Activated CD4-positive, alpha-beta T cell treated with anti-CD3 and anti-CD28 coated beads for 48 hours (primary cell): ENCODE measurements at places on chromosomes 16 and 17.

DNA sequence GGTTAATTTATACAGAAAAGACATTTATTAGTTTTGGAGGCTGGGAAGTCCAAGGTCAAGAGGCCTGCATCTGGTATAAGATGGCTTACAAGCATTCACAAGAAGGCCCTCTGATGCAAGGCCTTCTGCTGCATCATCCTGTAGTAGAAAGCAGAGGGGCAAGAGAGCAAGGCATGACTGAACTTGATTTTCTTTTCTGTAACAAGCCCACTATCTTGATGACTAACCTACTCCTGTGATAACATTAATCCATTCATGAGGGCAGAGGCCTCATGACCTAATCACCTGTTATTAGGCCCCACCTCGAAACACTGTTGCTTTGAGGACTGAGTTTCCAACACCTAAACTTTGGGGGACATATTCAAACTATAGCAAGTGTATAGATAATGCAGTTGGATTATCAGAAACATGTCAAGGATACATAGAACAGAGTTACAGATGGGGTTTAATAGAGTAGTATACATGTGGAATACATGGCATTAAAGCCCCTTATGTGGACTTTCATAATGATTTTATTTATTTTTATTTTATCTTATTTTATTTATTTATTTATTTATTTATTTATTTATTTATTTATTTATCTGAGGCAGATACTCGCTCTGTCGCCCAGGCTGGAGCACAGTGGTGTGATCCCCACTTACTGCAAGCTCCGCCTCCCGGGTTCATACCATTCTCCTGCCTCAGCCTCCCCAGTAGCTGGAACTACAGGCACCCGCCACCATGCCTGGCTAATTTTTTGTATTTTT lies 88.2 kb downstream of the CHD9 start:
- no peak for DNase-seq

DNA sequence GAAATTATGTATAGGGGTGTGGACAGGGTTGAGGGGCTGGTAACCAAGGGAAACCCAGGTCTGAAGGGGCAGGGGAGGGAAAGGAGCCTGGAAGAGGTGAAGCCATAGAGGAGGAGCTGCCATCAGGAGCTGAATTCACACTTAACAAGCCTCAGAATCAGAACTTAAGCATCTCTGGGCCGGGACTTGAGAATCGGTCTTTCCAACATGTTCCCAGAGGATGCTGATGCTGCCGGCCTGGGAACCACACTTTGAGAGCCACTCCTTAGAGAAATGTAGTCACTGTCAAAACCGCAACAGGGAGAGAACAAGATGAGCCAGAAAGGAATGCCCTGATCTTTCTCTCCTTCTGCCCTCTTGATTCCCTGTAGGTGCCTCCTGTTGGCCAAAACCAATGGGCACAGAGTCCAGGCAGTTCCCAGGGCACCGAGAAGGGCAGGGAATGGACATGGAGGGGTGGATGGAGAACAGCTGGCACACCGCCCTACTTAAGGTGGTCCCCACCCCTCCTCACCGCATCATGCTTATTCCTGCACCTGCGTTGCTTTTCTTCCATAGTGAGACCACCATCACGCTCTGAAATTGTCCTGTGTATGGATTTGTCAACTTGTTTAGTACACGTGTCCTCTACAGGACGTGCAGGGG lies 88.5 kb downstream of the GSG1L start:
- DNase-seq: no peak

GRCh38 chr17:5446786-5447185 lies 7.8 kb upstream of the C1QBP start:
- no peak for DNase-seq

DNA sequence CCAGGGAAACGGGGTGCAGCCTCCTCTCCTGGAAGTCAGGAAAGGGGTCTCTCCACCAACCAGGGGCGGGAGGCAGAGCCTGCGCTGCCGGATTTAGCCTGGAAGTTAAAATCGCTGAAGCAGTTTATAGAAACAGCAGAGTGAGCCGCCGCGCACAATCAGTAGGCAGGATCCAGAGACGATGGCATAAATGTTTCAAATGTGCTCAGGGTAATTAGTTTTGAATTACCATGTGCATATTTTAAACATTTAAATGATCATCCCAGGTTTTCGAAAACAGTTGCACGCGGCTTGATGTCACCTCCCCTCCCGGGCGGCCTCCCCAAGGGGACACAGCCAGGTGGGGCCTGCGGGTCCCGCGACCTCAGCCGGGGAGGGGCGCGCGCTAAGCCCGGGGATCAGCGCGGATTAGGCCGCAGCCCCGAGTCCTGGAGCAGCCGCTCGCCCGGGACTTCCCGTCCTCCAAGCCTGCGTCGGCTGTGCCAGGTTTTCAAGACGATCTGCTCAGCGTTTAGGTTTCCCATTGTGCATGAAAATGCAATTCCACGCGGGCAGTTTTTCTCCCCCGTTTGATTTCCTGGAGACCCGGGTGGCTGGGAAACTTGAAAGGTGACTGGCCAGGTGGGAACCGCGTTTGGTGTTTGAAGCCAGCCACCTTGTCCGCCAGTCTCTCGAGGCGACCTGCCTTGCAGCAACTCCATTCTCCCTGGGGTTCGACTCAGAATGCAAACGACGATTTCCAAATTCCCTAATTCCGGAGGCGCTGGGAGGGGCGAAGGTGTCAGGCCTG lies 78.3 kb downstream of the RPA1 start:
- peak; percentile 18 for DNase-seq

DNA sequence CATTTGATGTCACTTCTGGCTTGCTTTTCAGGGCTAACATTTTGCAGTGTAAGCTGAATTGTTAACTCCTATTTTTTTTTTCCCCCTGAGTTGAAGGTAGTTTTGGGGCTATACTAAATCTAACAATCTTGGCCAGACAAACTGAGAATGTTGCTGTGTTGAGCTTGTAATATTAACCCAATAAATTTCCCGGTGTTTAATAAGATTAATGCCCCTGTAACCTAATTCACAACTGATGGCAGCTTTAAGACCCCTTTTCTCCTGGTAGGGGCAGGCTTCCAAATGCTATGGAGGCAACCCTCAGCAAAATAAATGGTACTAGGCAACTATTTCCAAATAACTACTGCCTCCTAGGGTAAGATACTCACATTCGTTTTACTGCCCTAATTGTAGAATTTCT lies 549.6 kb upstream of the KIF2B start:
- DNase-seq: no peak

DNA sequence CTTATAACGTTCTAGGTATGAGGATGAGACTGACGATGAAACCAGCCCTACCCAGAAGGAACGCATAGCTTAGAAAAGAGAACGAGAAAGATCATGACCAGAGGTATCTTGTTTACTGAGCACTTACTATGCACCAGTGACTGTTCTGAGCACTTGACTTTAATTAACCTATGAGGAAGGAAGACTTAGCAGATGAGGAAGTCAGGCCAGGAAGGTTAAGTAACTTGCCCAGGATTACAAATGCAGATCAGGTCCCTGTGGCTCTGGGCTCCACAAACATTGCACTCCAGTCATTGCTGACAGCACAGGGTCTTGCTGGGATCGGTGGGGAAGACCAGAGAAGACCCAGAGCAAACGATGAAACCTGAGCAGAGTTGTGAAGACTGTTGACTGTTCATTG lies 7.1 kb downstream of the KRT13 start:
- DNase-seq: no peak

GRCh38 chr17:58311429-58311894 lies 17.1 kb downstream of the TSPOAP1 start:
- DNase-seq: no peak

GRCh38 chr16:19152042-19152441 lies 16.0 kb upstream of the SYT17 start:
- DNase-seq: no peak

DNA sequence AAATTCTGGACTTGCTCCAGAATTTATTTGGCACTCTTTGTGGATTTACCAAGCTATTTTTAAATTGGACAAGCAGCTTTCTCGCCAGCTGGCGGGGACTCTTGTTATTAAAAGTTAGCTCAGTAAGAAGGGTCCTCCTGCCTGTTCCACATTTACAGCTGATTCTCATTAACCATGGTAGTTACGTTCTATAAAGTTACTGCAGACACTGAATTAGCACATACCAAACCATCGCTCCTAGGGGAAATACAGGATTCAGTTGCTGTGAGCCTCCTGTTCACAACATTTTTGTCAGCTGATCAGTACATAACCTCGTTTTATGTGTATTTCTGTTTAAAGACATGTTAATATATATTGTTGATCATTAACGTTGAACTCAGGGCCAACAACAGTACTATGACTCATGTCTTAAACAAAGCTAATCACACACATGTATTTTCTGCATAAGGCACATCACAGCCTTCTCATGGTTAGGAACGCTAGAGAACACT lies 4.2 kb downstream of the LDAF1 start:
- DNase-seq: no peak

DNA sequence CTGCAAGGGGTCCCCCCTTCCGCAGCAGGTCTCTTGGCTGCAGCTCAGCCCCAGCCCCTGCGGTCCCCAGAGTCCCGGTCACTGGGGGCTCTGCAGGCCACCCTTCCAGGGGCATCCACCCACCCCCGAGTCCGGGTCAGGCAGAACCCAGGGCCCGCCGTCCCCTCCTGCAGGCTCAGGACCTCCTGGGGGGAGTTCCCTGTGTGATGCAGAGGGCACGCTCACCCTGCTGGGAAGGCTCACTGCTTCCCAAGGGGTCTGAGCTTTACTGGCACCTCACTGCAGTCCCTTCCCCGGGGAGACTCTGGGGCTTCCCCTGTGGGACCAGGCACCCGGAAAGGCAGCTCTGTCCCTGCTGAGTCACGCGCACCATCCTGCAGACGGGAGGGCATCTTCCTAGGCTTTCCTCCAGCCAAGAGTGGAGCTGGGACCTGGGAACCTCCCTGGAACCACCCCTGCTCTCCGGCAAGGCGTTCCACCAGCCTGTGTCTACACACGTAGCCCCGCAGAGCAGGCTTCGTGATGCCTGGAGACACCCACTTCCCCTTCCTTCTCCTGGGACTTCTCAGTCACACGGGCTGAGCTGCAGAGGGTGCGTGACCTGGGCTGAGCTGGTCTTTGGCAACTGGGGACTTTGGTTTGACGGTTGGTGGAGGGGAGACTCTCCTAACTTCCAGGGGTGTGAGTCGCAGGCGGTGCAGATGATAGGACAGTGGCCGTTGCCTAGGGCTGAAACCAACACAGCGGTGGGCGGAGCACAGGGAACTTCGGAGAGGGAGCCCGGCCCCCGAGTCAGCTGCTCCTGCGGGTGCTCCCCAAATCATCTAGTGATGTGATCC lies 23.4 kb downstream of the SLC25A10 start:
- DNase-seq: no peak
